ENCODE measurements at places on chromosomes 13 and 19. TPM values are rescaled to one million over a fixed set of nuclear protein-coding genes. Genes with fewer than 3 reads are reported as not detected.
A peak's percentile ranks its signal among the peaks of the same experiment; 100 is the strongest.

DNA sequence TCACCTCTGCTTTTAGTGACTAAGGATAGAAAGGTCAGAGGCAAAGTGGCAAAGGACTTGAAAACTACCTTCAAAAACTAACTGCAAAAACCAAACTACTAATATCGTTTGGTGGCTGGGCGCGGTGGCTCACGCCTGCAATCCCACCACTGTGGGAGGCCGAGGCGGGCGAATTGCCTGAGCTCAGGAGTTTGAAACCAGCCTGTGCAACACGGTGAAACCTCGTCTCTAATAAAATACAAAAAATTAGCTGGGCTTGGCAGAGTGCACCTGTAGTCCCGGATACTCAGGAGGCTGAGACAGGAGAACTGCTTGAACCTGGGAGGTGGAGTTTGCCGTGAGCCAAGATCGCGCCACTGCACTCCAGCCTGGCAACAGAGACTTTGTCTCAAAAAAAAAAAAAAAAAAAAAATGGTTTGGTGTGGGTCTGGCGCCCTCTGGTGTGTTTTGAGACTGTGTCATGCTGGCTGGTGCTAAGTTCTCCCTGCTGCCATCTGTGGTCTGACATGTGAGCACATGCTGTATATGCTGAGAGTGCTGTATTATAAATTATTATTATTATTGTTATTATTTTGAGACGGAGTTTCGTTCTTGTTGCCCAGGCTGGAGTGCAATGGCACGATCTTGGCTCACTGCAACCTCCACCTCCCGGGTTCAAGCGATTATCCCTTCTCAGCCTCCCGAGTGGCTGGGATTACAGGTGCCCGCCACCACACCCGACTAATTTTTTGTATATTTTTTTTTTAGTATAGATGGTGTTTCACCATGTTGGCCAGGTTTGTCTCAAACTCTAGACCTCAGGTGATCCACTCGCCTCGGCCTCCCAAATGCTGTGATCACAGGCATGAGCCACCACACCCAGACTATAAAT lies 36.0 kb upstream of the RNF17 start:
- no peaks in the 10 kb centered on the region for H3K27me3 ChIP-seq
- no peaks in the 10 kb centered on the region for H3K4me1 ChIP-seq
- H3K4me3 ChIP-seq = no peak overlapping the region
- peak; percentile 31 for DNase-seq

RASGRP4 gene
- polyA plus RNA-seq = 50.3 TPM

ZNF470 gene
- 0.31 TPM for polyA plus RNA-seq

NTF4 gene
- not detected for polyA plus RNA-seq

CCDC106 gene
- polyA plus RNA-seq = 1.2 TPM

GRCh38 chr13:28429685-28430290 lies 65.1 kb downstream of the FLT1 start:
- DNase-seq = peak; percentile 32
- H3K4me3 ChIP-seq = no peak overlapping the region
- H3K27ac ChIP-seq = no peak overlapping the region
- H3K4me1 ChIP-seq = peaks cover 7% of the 10 kb centered on the region
- peaks cover 9% of the 10 kb centered on the region for H3K27me3 ChIP-seq
- no peaks in the 10 kb centered on the region for H3K36me3 ChIP-seq

AP1M2 gene
- 0.19 TPM for polyA plus RNA-seq

DNA sequence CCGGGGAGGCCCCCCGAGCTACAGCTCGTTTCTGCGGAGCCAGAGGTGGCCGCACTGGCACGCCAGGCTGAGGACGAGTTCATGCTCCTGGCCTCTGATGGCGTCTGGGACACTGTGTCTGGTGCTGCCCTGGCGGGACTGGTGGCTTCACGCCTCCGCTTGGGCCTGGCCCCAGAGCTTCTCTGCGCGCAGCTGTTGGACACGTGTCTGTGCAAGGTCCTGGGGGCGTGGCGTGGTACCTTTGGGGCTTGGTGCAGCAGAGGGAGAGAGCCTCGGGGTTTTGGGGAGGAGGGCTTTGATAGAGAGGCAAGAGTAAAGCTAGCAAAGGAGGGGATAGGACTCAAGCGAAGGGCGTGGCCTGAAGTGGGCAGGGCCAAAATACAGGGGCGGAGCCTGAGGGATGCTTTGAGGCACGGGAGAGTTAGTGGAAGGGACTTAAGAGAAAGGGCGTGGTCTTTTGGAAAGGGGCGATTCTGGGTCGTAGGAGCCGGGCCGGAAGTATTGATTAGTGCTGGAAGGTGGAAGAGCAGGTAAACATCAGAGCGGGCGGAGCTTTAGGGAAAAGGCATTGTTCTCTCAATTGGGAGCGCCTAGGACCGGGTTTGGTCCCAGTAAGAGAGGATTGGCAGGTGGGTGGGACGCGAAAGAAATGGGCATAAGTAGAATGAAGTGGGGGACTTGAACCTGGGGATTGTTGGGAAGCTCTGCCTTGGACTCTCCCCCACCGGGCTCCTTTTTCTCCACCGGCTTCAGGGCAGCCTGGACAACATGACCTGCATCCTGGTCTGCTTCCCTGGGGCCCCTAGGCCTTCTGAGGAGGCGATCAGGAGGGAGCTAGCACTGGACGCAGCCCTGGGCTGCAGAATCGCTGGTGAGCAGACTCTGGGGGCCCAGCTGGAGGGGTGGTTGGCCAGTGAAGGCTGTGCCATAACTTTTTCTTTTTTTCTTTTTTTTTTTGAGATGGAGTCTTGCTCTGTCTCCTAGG lies 1.2 kb downstream of the PPM1N start:
- peaks cover 15% of the 10 kb centered on the region for H3K27me3 ChIP-seq
- peaks cover 70% of the 10 kb centered on the region for H3K4me1 ChIP-seq
- no peaks in the 10 kb centered on the region for H3K36me3 ChIP-seq
- H3K4me3 ChIP-seq = no peak overlapping the region
- H3K27ac ChIP-seq = no peak overlapping the region

DNA sequence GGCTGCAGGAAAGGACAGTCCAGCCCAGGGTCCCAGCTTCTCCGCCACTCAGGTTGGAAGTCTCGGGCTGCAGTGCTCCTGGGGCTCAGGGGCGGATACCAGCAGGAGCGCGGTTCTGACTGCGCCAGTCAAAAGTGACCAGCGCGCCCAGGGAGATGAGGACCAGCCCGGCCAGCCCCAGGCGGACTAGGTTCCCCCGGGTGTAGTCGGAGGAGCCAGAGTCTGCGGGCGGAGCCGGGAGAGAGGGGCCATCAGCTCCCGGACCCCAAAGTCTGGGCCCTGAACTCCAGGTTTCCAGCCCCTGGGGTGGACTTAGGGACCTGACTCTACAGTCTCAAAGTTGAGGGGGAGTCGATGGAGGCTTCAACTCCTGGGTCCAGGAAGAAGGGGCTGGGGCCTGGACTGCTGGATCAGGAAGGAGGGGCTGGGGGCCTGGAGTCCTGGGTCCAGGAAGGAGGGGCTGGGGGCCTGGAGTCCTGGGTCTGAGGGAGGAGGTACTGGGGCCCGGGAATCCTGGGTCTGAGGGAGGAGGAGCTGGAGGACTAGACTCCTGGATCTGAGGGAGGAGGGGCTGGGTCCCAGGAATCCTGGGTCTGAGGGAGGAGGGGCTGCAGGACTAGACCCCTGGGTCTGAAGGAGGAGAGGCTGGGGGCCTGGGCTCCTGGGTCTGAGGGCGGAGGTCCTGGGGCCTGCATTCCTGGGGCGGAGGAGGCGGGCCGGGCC lies 5.3 kb downstream of the OSCAR start:
- DNase-seq = no peak
- H3K27me3 ChIP-seq = no peaks in the 10 kb centered on the region
- no peak overlapping the region for H3K27ac ChIP-seq
- peaks cover 8% of the 10 kb centered on the region for H3K36me3 ChIP-seq
- peaks cover 56% of the 10 kb centered on the region for H3K4me1 ChIP-seq
- H3K4me3 ChIP-seq = peak overlapping the region; percentile 92

DNA sequence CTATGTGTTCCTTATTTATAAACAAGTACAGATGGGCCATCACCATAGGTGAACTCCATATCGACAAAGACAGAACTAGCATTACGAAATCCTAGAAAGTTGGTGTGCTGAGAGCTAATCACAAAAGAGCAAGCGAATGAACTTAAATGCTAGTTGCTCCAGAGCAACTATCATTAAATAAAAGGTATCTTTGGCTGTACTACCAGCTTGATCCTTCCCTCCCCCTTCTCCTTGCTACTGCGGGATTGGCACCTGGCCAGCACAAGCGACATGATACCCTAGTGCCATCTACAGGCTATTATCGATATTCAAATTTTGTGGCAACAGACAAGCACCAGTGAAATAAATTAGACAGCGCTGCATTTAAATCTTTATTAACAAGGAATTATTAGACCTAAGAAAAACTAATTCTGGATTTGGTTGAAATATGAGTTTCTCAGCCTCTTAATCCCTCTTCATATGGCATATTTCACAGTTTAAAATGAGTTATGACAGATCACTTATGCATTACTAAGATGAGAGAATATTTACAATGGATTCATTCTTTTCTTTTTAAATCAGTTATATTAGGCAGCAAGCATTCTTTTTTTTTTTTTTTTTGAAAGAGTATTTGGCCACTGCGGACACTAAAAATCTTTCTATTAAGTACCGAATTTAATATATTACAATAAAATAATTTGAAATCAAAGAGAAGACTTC lies 5.8 kb downstream of the PCDH9 start:
- H3K27me3 ChIP-seq = peaks cover 24% of the 10 kb centered on the region
- H3K27ac ChIP-seq = no peak overlapping the region

GRCh38 chr13:94596575-94596971 lies 621 bp upstream of the TGDS start:
- peaks cover 7% of the 10 kb centered on the region for H3K36me3 ChIP-seq
- no peak for DNase-seq
- no peaks in the 10 kb centered on the region for H3K27me3 ChIP-seq
- H3K4me3 ChIP-seq = peak overlapping the region; percentile 70

ZNF845 gene
- polyA plus RNA-seq = 3.6 TPM

DNA sequence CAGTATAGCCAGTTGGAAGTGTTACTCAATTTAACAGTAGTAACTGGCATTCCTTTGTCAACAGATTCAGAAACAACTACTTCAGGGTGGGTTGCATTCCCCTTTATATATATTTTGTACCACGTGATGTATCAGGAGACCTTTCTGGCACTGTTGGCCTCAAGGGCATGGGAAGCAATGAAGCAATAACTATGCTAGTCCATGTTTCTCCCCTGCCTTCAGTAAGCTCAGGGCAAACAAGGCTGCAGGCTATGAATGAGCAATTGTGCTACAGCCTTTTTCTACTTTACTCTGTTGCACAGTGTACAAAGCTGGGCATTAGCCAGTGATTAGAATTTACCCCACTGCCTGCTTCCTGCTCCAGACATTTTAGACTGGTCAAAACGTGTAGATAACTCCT lies 348.8 kb downstream of the GPC5 start:
- no peak overlapping the region for H3K27ac ChIP-seq
- H3K4me3 ChIP-seq = no peak overlapping the region
- no peaks in the 10 kb centered on the region for H3K4me1 ChIP-seq
- no peak for DNase-seq
- no peaks in the 10 kb centered on the region for H3K36me3 ChIP-seq

PGLYRP1 gene
- 0.36 TPM for polyA plus RNA-seq

GSX1 gene
- not detected for polyA plus RNA-seq

CATSPERD gene
- polyA plus RNA-seq = not detected

MLLT1 gene
- polyA plus RNA-seq = 0.99 TPM

- peak overlapping the region; percentile 98 for H3K27ac ChIP-seq
- no peak overlapping the region for H3K4me3 ChIP-seq
- H3K4me1 ChIP-seq = peaks cover 50% of the 10 kb centered on the region
- H3K36me3 ChIP-seq = no peaks in the 10 kb centered on the region
- no peaks in the 10 kb centered on the region for H3K27me3 ChIP-seq
Observed at GRCh38 chr19:18494267-18494607, 27.6 kb downstream of the ELL start.

DNA sequence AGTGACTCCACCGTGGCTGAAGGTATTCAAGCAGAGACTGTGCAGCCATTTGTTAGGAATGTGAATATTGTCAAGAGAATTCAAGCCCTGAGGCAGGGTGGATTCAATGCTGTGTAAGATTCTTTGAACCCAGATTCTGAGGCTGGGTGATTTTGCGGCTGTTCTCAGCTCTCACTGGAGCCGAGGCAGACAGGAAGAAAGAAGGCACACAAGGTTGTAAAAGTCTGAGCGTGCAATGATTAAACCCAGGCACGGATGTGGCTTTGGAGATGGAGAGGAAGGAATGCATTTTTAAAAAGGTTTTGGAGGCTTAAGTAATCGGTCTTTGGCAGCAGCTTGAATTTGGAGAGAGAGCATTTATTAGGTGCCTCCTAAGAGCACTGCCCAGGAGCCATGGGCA lies 187.9 kb downstream of the KATNAL1 start:
- no peak for DNase-seq
- peaks cover 6% of the 10 kb centered on the region for H3K4me1 ChIP-seq
- H3K27ac ChIP-seq = no peak overlapping the region
- H3K4me3 ChIP-seq = no peak overlapping the region
- no peaks in the 10 kb centered on the region for H3K36me3 ChIP-seq

All from CD14-positive monocyte (primary cell).